Tibial nerve (tissue), 4 donors: ENCODE measurements at places on chromosomes 5 and 9. TPM values are rescaled to one million over a fixed set of nuclear protein-coding genes. Genes with fewer than 3 reads are reported as not detected.
A peak's percentile ranks its signal among the peaks of the same experiment; 100 is the strongest.

DNA sequence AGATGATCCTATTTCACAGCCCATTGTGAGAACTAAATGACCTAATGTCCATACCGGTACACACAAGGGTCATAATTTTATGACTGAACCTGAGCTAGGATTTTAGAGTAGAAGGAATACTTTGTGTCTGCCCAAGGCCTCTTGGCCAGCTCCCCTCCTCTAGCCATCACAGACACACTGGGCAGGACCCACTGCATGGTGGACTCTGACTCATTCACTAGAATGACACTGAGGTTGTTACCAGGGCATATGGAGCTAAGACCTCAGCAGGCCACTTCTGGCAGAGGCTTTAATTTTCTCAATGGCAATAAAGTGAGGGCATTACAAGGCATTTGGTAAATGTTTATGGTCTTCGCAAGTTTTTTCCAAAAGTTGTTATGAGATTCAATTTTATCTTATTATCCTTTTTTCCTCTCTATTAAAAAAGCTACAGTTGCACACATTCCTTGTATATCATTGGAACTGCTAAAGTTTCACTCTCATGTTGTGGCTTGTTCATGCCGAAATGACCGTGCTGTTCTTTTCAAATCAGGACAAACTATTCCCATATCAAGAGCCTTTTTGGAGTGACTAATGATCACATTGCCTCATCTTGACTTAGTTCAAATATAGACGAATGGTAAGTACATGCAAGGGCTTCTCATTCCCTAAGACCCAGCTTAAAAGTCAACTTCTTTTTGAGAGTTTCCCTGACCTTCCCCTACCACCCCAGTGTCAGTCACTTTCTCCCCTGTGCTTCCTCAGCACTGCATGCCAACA, 595.7 kb downstream of the ACTL7B start:
- no peak for DNase-seq

DNA sequence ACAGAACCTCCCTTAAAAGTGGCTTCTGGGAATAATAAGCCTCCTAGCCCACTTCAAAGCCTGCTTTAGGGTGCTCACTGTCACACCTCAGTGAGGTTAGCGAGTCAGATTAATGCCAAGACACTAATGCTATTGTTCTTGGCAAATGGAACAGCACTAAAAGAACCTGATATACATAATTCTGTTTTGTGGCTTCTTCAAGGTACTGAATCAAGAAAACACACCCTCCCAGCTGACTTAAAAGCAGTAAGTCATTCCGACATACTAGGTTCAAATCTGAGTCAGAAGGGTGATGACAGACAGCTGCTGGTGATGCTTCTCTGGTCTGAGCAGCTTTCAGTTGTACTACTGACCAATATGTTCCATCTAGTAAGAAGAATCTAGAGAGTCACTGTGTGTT, 121.6 kb downstream of the OXCT1 start:
- no peak for DNase-seq

DNA sequence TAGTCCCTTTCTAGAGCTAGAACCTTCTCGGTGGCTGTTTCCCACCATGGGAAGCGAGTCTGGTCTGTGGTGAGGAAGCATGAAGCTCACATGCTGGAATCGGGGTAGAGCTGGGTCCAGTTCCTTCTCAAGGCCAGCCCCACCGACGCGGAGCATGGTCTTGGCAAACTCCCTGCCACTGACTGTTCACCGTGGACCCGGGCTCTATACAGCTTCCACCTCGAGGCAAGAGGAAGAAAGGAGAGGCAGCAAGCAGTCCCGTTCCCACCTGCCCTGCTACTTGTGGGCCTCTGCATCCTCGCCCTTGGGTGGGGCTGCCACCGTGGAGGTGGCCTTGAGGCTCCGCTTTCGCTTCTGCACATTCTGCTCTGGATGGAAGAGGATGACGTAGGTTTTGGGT, 13.7 kb downstream of the GRM6 start:
- DNase-seq, result no peak

GRCh38 chr5:128757196-128757959, 207.9 kb upstream of the SLC27A6 start:
- DNase-seq, result no peak

GRCh38 chr5:174609116-174609515, 115.3 kb upstream of the MSX2 start:
- no peak for DNase-seq

DNA sequence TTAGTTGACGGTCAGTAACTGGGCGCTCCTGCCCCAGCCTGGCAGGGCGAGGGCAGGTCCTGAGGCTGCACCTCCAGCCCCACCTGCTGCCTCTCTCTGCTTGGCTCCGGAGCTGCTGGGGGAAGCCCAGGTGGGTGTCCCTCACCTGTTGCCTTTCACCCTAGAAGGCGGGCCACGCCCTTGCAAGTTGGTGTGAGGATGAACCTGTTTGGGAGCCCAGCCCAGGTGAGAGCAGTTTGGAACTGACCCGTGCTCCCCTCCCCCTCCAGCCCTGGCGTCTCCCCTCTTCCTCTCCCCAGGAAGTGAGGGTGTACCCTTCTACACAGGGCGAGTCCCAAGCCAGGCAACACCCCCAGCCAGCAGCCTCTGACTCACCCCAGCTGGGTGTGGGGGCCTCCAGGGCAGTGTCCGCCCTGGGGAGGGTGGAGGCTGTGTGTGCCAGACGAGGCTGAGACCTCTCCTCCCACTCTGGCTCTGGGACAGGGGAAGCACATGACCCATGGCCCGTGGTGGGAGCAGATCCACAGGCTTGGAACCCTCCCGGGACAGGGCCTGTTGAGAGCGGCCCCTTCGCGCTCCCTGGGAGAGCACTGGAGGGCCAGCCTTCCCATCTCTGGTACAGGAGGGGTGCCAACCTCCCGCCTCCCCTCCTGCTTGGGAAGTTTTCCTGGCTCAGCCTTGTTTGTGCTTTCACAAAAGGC, 10.4 kb downstream of the LRRC8A start:
- DNase-seq, result peak; percentile 73

GRCh38 chr5:143306040-143306439, 97.4 kb downstream of the NR3C1 start:
- no peak for DNase-seq

DNA sequence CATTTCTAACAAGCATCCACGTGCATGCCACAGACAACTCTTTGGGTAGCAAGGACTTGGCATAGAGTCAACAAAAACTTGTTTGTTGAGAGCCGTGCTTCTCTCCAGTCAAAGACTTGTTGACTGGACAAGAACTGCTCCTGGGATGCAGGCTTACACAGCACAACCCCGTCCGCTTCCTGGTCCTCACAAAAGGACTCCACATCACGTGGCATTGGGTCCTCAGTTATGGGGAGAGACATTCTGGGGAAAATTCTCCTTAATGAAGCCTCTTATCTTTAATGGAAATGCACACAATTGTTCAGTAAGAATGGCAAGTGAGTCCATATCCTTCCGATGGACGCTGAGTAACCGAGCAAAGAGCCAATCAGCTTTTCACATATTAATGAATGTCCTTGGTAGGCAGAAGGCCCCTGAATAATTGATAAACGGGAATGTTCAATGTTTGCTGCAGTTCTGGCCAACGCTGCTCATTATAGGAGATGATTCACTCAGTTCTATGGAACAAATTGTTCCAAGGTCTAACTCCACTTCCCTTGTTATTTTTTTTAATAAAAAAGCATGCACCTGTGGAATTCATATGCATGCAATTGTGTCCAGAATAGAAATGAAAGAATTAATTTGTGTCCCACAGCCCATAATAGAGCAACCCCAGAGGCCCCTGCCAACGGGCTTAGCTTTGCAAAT, 97.0 kb upstream of the ZNF366 start:
- DNase-seq, result no peak

DNA sequence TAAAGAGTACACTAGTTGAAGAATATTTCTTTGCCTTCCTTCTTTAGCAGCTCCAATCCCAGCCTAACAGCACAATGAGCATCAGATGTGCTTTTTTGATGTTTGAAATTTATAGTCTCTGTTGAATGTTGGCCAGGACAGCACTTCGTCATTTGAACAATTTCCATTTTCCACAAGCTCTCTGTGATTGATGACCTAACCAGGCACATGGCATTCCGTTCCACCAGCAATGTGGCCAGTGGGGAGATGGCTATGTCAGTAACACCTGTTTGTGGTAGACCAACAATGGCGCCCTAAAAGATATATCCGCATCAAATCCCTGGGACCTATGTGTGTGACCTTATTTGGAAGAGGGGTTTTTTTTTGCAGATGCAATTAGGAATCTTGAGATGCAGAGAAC, 66.8 kb downstream of the PALM2AKAP2 start:
- no peak for DNase-seq

DNA sequence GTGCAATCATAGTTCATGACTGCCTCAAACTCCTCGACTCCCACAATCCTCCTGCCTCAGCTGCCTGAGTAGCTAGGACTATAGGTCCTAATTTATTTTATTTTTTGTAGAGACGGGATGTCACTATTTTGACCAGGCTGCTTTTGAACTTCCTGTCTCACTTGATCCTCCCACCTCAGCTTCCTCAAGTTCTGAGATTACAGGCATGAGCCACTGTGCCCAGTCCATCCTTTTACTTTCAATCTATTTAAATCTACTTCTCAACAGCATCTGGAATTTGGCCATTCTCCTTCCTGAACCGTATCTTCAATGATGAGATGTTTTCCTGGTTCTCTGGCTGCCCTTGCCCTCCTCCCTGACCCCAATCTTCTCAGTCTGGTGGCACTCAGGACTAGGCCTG, 12.2 kb upstream of the GRIN1 start:
- DNase-seq, result no peak

DNA sequence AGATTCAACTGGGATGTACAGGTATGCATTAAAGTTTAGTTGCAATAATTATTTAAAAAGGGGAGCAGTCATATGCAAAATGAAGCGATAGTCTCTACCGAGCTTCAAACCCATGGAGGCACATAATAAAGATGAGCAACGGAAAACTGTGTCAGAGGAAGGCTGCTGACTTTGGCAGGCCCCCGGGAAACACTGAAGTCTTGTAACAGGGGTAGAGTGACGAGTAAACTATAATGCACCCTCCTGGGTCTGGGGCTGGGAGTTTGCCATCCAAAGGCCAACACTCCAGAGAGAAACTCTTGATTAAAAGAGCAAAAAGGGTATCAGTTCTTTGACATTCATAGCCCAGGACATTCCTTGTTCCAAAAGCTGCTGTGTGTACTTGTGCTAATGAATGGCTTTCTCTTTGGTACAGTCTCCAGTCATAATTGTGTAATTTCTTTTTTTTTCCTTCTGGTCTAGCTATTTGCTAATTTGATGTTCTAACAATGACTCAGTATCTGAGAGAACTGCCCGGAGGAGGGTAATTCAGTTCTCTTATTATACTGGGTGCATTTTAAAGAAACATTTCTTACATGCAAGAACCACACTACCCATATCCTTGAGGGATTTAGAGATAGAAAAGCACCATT, 59.2 kb downstream of the TNC start:
- DNase-seq, result no peak

GRCh38 chr9:86328156-86328555, 26.1 kb downstream of the TUT7 start:
- no peak for DNase-seq

GRCh38 chr9:114243240-114243639, 79.7 kb upstream of the ORM1 start:
- DNase-seq, result no peak

ANKRD34B gene
- total RNA-seq, result not detected

KIF12 gene
- total RNA-seq, result not detected

ARID3C gene
- total RNA-seq, result 0.66 TPM

LCP2 gene
- total RNA-seq, result 41.9 TPM

DNAJC18 gene
- 10.7 TPM for total RNA-seq

UBE2QL1 gene
- total RNA-seq, result 0.39 TPM

CLPTM1L gene
- 81.8 TPM for total RNA-seq
